ENCODE measurements at places on chromosomes 6 and 20.

DNA sequence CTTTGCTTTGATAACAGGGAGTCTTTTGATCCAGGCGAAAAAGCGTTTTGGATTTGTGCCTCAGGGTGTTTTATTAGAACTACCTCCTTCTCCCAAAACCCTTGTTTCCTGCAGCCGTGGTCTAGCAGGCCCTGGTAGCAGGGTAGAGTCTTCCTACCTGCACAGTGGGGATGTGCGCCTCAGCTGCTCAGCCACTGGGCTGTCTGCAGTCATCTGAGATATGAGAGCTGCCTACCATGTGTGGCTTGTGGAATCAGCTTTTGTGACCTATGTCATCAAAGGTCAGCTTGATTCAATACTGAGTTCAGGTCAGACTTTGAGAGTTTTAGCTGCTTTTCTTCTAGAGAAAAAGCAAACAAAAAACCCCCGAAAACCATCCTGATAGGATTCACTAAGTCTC lies 279.5 kb downstream of the CLIC5 start:
- DNase-seq, result no peak

GRCh38 chr6:139230391-139230840 lies 61.4 kb downstream of the TXLNB start:
- DNase-seq, result peak; percentile 27

DNA sequence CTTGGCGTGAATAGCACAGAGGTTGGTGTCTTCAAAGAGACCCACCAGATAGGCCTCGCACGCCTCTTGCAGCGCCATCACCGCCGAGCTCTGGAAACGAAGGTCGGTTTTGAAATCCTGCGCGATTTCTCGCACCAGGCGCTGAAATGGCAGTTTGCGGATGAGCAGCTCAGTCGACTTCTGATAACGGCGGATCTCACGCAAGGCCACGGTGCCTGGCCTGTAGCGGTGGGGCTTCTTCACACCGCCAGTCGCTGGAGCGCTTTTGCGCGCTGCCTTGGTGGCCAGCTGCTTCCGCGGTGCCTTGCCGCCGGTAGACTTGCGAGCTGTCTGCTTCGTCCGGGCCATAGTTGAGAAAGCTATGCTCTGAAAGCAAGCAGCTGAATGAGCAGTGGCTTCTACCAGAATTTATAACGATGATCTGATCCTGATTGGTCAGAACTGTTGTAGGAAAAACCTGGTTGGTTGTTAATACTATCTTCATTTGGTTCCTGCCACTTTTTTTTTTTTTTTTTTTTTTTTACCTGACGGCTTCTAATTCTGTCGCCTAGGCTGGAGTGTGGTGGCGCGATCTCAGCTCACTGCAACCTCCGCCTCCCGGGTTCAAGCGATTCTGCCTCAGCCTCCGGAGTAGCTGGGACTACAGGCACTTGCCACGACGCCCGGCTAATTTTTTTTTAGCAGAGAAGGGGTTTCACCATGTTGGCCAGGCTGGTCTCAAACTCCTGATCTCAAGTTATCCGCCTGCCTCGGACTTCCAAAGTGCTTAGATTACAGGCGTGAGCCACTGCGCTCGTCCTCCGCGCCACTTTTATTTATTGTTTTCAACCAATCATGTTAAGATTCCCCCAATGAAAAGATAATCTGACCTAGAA lies 21.5 kb downstream of the OR2B2 start:
- peak; percentile 95 for DNase-seq

- DNase-seq, result peak; percentile 21
Measured at GRCh38 chr6:39218868-39219567, 10.3 kb downstream of the KCNK5 start.

GRCh38 chr6:144920391-144920961 lies 635.3 kb downstream of the UTRN start:
- no peak for DNase-seq

GRCh38 chr20:31630187-31630790 lies 7.4 kb upstream of the COX4I2 start:
- DNase-seq, result no peak

- peak; percentile 12 for DNase-seq
Measured at GRCh38 chr20:36988494-36988966, 37.0 kb upstream of the SAMHD1 start.

DNA sequence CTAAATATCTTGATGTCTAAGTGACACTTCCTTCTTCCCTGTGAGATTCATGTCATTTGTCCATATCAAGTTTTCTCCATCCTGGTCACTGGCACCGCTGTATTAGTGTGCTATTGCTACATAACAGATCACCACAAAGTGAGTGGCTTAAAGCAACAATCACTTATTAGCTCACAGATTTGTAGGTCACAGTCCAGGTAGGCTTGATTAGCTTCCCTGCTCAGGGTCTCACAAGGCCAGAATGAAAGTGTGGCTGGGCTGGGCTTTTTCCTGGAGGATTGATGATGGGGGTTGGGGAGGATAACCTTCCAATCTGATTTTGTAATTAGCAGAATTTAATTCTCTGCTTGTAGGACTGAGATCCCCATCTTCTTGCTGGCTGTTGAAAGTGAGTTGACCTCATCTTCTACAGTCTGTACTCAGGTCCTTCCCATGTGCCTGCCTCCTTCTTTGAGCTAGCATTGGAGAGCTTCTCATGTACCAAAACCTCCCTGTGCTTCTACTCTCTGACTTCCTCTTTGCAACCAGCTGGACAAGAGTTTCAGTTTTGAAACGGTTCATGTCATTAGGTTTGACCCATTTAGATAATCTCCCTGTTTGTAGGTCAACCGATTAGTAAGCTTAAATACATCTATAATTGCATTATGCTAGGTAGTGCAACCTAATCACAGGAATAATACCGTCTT lies 152.4 kb upstream of the MAN1A1 start:
- DNase-seq, result no peak

- DNase-seq, result no peak
Measured at GRCh38 chr6:10409233-10409721, 5.6 kb downstream of the TFAP2A start.

GRCh38 chr20:10131732-10132345 lies 86.8 kb upstream of the SNAP25 start:
- peak; percentile 47 for DNase-seq

- no peak for DNase-seq
Measured at GRCh38 chr6:136725124-136725523, 67.2 kb downstream of the MAP3K5 start.

- DNase-seq, result no peak
Measured at GRCh38 chr6:100138346-100139022, 144.5 kb upstream of the MCHR2 start.

GRCh38 chr20:4951299-4951698 lies 50.0 kb downstream of the SLC23A2 start:
- peak; percentile 59 for DNase-seq

- no peak for DNase-seq
Measured at GRCh38 chr6:87264481-87264880, 57.9 kb upstream of the SMIM8 start.
